NCI-H1694 treated with DMSO at 0.1 percent for 48 hours (cell line): ENCODE measurements at places on chromosomes 4 and X.

DNA sequence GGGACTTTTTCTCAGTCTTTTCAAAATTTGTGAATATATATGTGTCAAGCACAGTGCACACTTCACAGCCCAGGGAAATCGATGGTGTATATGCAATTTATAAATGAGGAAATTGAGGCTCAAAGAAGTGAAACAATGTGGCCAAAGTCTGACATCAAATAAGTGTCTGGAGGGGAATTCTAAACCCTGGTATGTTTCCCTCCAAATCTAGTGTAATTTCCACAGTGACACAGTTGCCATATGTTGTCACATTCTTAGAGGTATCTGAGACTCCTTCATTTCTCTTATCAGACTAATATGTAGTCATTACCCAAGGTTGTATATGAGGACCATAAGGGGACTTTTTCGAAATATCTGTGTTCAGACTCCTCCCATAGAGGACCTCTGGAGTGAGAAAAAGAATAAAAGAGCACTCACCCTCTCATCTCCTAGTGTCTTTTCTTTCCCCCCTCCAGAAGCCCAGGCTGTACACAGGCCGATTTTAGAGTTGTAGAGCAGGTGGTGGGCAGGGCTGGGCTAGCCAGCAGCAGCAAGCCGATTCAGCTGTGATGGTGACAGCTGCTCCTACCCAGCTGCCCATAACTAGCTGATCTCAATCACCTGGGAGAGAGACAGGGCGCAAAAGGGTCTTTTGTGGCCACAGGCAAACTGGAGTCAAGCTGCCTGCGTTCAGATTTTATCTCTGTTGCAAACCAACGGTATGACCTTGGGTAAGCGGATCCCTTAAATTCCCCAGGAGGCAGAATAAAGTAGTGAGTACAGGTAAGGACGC, 55.1 kb downstream of the CLCN5 start:
- peak; percentile 87 for DNase-seq

DNA sequence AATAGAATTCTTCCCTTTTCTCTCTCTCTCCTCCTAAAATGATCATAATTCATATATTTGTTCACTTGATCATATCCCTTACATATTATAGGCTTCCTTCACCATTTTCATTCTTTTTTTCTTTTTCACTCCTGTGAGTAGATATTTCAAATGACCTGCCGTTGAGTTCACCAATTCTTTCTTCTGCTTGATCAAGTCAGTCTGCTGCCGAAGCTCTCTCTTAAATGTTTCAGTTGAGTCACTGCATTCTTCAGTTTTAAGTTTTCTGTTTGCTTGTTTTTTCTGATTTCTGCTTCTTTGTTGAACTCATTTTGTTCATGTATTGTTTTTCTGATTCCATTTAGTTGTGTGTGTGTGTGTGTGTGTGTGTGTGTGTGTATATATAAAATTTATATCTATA, 354.3 kb downstream of the GPAT3 start:
- DNase-seq: no peak

- no peak for DNase-seq
These were observed 17.2 kb upstream of the HPGDS start for GRCh38 chr4:94359838-94360237.

DNA sequence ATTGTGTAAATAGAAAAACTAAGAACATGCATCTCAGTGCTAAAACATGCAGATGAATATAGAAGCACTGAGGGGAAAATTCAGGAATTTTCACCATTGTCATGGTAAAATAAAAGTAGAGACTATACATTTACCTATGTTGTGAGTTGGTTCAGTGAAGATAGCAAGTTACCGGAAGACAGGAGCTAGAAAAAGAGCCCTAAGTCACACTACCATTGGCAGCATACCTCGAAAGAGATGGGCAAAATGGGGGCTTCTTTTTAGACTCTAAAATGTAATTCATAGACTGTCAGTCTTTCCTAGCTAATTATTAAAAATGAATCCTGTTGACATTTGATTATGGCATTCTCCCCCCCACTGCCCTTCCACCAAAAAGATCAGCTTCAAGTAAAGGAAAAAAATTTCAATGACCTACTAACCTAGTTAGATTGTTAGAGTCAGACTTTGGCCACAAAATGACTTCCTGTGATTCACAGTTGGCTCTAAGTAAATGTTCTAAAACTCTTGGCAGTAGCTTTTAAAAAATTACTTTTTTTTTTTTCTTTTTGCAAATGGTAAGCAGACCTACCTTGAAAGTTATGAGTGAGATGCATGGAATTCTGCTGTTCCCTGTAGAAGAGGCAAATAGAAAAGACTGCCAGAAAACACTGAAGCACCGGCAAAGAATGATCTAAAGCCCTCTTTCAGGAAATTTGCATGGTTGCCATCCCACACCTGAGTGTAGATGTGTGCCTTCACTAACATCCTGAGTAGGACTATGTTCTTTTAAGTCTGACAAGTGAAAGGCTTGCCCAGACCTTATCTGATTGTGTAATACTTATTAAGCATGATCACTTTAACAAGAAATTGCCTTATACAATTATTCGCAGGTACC, 26.4 kb upstream of the ARSJ start:
- no peak for DNase-seq

- no peak for DNase-seq
These were observed 357 bp upstream of the ETNPPL start for GRCh38 chr4:108763226-108763593.

- DNase-seq: no peak
These were observed 3.5 kb upstream of the TMSB4X start for GRCh38 chrX:12971282-12972003.
